T-helper 2 cell (primary cell): ENCODE measurements at places on chromosomes 2 and 18.

DNA sequence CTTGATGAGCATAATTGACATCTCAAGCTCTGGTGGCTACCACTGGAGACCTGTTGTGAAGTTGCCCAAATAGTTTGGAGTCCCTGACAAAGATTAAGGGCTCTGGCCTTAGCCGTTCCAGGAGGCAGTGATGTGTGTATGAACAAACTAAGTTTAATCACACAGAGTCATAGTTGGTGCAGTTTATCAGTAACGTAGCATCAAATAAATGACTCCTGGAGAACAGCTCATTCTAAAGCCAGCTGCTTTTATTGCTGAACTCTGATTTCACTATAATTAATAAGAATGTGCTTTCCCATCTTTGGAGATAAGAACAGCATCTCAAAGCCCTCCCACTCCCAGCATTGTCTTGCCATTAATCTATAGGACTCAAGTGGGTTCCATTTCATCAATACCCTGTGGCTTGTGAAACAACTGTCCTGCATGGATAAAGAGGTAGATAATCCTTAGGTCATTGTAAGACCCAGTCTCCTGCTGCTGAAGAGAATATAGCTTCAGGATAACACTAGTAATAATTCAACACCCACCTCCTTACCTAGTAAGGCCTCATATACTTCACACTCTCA, 211.4 kb upstream of the THUMPD2 start:
- no peak for DNase-seq

DNA sequence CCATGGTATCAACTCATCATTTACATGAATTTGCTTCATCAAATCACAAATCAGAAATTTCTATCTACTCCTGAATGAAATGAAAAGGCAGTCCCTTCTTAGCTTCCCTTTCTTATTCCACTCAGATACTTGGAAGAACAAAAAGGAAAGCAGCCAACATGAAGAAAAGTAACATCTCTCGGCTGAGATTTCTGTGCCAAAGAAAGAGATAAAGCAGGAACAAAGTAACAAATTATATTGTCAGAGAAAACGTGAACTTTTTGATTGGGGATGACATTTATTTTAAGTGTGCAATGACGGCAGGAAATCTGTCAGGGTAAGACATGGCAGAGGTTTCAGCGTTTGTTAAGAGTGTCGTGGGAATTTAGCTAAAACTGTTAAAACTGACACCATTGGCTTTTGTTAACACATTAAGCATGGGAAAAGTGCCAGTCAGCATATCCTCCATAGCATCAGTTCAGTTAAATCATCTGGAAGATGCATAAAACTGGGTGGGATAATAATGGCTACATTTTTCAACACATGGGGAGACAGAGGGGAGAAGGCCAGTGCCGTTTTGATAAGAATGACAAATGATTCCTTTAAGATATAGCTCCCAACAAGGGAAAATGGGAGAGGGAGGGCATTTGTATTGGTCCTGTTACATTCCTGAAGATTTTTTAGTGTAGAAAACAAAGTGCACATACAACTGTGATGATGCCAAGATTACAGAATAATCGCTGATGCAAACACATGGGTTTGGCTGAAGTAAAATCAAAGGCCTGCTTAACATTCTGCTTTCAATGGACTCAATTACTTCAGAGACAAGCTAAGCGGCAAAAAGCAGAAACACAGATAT, 211.6 kb downstream of the ZNF521 start:
- no peak for DNase-seq

DNA sequence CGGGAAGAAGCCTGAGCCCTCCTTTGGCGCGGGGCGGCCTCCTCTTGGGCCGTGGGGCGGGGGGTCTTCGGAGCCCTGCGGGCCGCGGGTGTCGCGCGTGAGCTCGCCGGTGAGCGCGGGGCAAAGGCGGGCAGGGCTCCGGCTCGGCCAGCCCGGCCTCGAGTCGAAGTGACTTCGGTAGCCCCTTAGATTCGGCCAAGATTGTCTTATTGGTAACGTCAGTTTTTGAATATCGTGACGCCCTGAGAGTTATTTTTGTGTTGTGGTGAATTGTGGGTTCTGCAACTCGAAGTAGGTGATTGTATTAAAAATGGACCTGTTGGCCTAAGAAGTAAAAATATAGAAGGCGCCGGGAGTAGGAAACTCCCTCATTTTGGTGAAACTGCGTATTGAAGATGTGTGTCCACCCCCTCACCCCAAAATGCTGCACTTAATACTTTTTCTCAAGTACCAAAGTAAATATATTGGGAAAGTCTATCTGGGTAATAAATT, 669 bp downstream of the MARCHF7 start:
- DNase-seq: no peak

DNA sequence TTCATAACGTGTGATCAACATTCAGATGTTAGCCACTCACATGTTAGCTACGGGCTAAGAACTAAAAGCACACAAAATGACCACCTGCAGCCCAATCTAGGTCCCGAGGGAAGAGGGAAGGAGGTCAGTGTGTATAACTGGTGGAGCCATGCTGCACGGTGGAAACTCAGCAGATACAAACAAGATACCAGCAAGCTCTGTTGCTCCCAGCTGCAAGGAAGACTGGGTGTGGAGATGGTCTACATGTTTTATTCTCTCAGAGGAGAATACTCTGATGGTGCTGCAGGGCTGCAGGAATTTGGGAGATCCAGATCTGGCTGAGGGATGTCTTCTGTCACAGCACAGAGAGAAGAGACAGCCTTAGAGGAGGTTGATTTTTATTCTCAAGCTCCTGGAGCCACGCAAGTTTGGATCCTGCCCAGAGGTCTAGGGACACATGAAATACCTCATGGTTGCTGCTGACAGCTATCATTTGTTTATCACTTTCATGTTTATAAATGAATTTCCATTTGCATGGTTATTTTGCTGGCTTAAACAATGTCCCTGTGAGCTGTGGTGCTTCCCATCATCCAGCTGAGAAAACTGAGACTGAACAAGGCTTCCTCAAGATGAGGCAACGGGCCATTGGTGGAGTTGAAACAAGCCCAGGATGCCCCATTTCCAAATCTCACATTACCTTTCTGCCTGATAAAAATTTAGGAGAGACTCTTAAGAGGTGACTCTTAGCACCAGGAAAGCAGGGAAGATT, 30.9 kb downstream of the RNF144A start:
- no peak for DNase-seq

DNA sequence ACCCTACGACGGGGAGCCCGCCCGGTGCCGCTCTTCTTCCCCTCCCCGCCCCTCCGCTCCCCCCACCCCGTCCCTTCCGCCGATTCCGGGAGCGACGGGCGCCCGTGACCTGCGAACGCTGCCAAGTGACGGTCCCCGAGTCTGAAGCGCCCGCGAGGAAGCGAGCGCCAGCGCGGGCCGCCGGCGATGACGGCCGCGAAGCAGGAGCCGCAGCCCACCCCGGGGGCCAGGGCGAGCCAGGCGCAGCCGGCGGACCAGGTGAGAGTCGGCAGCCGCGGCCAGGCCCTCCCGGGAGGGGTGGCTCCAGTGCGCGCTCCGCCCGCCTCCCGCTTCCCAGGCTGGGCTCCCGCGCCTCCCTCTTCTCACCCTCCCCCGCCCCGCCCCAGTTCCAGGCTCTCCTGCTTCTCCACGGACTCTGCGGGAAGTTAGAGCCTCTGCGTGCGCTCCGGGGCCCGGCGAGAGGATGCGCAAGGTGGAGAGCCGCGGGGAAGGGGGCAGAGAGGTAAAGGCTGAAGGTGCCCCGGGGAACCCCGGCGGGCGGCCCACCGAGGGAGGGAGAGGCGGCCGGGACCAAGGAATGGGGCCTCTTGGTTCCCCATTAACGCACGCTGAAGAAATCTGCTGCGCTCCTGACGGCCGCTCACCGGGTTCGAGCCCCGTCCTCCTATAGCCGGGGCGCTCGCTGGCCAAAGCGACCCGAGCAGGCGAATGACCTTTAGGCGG, 719.5 kb downstream of the DPP10 start:
- no peak for DNase-seq

DNA sequence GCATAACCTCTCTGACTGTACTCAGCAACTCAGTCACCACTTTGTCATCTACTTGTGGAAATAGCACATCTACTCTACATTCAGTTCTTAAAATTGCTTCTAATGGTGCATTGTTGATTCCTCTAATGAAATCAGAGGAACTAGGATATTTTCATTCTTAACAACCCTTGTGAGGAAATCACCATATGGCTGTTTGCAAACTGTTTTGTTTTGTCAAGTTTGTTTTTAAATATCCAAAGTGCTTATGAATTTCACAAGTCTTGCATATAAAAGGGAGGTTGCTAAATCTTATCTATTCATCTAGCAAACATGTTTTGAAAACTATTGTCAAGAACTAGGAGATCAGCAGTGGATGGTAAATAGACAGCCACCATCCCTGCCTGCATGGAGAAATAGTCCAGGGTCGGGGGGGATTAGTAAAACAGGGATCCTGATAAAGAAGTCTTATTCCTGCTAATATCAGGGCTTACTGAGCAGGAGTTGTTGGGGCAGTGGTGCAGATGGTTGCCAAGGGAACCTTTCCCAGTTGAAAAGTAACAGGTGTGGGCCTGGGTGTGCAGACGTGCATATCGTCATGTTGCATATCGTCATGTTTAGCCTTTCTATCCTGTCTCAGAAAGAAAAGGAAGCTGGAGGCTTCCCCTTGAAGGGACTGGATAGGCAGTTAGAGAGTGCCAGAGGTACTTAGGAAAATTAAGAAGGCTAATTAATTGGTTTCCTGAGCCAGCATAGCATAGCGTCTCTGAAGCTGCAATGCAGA, 7.5 kb upstream of the MYO3B start:
- DNase-seq: no peak

- no peak for DNase-seq
These were observed 76.1 kb upstream of the TXNDC2 start for GRCh38 chr18:9809697-9810096.

- DNase-seq: no peak
These were observed 517.2 kb upstream of the ACVR2A start for GRCh38 chr2:147327613-147328012.

- no peak for DNase-seq
These were observed 47.5 kb upstream of the DARS1 start for GRCh38 chr2:136032817-136033535.

- no peak for DNase-seq
These were observed at the start of gene NOSTRIN for GRCh38 chr2:168801961-168802858. NOSTRIN (plus strand) TSS chr2:168802637; CDS start chr2:168802647, 10 bp downstream.

DNA sequence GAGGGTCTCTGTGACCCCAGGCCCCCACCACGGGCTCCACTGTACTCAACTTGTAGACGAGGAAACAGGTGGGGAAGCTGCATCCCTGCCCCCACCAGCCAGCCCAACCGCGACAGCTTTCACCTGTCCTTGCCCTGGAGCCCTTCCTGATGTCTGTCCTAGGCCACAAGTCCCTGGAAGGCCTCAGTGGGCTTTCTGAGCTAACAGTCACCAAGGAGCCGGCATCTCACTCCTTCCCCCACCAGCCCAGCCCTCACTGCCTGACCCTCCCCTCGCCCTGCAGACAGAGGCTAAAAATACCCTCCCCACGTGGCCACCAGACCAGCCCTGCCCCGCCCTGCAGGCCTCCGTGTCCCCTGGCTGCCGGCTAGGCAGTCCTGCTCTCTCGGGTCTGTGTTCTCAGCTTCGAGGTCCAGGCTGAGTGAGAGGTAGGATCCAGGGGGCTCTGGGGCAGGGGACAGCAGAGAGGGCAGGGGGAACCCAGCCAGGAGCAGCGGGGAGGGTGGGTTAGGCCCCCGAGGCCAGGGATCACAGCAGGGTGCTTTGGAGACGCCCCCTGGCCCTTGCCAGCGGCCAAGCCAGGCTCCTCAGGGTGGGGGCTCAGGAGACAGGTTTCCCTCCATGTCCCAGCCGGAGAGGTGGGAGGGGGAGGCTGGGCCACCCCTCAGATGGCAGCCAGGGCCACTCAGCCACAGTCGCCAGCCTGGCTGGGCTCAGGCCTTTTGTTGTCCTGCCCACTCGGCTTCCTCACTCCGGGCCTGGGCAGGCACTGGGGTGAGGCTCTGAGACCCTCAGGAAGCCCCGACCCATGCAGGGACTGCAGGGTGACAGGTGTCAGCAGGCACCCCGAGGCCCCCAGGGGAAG, at the start of gene KLHL30:
Gene KLHL30, plus strand, starts transcription at position 338 of the 865 bp plus-strand sequence. CDS start 2,087 bp downstream, outside the sequence.
- no peak for DNase-seq

DNA sequence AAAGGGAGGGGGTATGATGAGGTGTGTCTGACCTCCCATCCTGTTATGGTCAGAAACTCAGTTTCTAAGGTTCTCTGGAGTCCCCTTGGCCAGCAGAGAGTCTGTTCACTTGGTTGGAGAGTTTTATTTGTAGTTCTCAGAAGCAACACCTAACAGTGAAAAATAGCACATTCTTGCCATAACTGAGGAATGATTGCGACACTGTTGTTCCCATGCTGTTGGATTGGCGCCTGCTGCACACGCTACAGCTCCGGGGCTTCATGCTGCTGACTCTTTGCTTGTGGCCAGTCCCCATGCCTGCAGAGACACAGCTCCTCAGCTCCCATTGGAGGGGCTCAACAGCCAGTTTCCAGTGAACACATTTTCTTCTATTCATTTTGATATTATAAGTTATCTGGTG, 42.1 kb downstream of the TPGS2 start:
- DNase-seq: no peak
